NCI-H460 (cell line): ENCODE measurements at places on chromosomes 16 and 17. TPM values are rescaled to one million over a fixed set of nuclear protein-coding genes. Genes with fewer than 3 reads are reported as not detected.
A peak's percentile ranks its signal among the peaks of the same experiment; 100 is the strongest.

GRCh38 chr16:54447576-54448440 is 161.2 kb upstream of the IRX3 start:
- DNase-seq = peak; percentile 37

DNA sequence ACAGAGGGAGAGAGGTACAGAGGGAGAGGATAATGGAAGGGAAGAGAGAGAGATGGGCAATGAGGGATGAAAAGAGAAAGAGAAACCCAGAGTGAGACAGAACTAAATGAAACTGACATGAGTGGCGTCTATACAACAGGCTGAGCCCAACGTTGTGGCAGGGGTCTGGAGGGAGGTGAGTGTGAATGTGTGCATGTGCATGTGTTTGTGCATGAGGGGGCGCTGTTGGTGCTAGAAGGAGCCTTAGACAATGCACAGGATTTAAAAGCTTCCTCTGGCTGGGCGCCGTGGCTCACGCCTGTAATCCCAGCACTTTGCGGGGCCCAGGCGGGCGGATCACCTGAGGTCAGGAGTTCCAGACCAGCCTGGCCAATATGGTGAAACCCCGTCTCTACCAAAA is 454.8 kb upstream of the CDH11 start:
- DNase-seq = no peak

DNA sequence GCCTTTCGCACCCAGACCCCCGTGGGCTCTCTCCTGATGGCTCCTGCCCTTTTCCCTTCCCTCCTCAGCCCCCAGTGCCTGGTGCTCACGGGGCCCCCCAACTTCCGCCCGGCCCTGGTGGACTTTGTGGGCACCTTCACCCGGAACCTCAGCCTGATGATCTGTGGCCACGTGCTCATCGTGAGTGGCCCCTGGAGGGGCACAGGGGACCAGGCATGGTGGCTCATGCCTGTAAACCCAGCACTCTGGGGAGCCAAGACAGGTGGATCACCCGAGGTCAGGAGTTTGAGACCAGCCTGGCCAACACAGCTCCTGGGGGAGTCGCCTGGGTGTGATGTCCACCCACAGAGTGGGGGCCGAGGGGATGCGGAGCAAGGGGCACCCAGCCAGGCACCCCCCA is 21.3 kb downstream of the SLC12A3 start:
- DNase-seq = no peak

DNA sequence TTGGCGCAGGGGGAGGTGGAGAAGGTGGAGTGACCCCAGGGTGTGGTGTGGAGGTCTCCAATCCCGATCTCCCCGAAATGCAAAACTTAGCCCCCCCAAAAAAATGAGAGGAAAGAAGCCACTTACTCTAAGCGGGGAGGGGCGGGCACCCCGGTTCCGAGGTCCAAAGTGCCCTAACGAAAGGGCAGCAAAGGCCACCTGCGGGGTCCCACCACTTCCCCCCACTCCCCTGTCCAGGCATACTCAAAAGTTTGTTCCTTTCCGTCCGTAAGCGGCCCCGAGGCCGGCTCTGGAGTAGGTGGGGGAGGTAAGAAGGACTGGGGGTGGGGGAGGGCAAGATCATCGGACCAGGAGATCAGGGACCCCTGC is 1.1 kb downstream of the TOX3 start:
- DNase-seq = no peak

DNA sequence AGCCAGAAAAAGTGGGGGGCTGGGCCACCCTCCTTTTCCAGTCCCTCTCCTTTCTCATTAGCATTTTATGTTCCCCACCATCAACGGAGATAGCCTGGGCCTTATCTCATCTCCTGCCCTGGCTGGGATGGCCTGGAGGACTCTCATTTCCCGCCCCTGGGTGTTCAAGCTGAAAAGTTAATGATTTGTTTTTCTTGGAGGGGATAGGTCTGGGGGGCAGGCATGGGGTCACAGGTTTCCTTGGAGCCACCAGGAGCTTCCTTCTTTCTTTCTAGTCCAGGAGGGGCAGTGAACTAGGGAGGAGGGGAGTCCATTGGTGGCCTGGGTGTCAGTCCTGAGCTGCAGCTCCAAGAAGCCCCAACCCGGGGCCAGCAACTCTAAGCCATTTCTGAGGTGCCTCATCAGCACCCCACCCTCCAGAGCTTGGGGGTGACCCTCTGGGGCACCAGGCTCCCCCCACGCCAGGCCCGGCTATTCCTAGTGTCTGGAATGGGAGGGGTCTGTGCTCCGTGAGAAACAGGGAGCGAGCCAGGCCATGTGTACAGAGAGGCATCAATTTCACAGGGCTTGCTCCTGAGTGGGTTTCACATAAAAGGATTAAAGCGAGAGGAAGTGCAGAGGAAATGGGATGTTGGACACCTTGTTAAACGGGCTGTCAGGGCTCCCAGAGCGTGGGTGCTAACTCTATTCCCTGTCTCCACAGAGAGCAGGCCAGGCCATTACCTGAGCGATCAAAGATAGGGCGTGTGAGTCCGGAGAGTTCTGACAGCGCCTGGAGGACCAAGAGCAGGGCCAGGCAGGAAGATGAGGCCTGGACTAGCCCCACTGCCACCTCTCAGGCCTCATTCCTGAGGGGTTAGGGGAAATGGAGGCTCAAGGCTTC is 90.6 kb upstream of the LHX1 start:
- no peak for DNase-seq

- no peak for DNase-seq
These were observed 961 bp downstream of the AMFR start for GRCh38 chr16:56424404-56424764.

DNA sequence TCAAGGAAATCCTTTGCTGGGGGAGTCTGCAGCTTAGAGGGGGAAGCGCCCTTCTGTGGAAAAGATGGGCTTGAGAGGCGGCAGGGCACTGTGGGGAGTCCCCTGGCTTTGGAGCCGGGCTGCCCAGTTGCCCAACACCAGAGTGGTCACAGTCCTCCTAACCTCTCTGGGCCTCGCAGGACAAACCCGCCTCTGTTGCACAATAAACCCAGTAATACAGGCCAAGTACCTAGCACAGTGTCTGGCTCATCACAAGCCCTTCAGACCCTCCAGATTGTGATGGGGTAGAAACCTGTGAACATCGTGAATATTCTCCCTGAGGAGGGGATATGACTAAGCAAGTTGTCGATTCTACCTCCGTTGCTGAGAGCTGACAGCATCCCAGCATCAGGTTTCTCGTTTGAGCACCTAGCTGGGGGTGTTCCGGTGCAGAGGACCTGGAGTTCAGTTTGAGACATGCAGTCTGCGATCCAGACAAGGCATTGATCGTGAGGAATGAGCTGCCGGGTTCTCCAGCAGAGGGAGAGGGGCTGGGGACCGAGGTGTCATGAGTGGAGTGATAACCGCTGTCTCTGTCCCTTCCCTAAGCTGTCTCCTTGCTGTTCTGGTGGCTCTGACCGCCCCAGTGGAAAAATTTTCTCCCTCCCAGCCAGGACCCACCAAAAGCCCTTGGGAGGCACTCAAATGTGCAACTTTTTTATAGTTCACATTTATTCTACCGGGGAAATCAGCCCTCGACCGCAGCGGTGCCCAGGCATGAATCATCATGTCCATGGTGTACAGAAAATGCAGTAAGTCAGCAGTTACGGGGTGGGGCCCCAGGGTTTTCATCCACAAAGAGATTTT is 161.9 kb downstream of the WSCD1 start:
- DNase-seq = no peak

GRCh38 chr17:44144966-44145739 is 3.4 kb downstream of the HROB start:
- DNase-seq = no peak

- DNase-seq = no peak
These were observed 30.5 kb downstream of the IQCK start for GRCh38 chr16:19748389-19749168.

- peak; percentile 65 for DNase-seq
These were observed 45.1 kb downstream of the MYH11 start for GRCh38 chr16:15811481-15812400.

CETP gene
- 0.07 TPM in 1 of 2 replicates, not detected in the other for total RNA-seq

DNA sequence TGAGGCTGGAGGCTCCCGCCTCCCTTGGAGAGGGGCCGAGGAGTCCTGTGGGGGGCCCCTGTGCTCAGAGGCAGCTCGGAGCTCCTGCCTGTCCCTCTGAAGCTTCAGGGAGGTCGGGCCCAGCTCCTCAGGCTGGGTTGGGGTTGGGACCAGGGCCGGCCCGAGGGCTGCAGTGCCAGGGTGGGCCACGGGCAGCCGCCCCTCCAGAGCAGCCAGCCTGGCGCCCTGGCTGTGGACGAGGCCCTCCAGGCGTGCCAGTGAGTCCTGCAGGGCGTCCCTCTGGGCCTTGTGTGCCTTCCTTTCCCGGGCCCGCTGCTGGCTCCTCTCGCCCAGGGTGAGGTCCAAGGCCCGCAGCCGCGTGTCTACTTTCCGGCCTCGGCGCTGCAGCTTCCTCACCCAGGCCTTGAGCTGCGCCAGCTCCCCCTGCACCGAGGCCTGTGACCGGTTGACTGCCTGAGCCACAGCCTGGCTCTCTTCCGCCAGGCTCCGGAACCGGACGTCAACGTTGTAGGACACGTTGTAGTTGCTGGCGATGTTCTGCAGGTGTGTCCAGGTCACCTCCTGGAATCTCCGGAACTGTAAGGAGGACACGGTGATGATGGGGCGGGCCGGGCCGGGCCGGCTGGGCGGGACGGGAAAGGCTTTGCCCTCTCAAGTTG is 1.2 kb downstream of the PTX4 start:
- no peak for DNase-seq

GRCh38 chr17:77429969-77430752 is 289.4 kb downstream of the SEC14L1 start:
- DNase-seq = peak; percentile 62

DNA sequence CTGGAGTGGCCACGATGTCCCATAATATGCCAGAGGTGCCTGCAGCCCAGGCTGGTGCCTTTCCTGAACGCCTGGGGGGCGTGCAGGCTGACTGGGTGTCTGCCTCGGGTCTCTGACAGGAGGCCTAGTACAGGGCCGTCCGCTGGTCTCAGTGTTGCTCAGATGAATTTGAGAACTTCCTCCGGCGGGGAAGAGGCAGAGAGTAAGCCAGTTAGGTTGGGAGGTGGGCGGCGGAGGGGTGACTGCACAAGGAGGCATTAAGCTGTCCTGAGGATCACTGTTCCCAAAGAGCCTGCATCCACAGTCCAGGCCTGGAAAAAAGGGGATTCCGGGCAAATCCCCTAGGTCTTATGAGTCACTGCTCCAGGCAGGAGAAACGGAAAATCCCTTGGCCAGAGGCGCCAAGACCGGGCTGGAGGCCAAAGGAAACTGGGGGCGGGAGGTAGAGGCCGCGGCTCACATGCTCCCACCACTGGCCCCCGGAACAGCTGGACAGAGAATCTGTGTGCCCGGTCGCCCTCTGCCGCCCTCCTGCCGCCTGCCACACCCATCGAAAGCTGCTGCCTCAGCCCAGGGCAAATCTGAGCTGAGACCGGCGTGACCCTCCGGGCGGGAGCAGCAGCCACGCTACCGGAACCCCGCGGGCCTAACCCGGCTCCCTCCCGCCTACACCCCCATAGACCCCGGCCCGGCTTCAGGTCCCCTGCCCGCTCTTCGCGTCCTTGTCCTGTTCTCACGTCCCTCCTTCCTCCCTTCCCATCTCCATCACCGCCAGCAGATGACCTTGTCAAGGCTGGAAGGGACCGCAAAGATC is 1.2 kb downstream of the TRIM47 start:
- peak; percentile 85 for DNase-seq

EME1 gene
- total RNA-seq = 8.4 and 14.1 TPM in 2 replicates

- DNase-seq = no peak
These were observed 38.3 kb upstream of the MAP3K14 start for GRCh38 chr17:45355087-45355486.

- no peak for DNase-seq
These were observed 6.4 kb upstream of the VEZF1 start for GRCh38 chr17:57994436-57994835.

DNA sequence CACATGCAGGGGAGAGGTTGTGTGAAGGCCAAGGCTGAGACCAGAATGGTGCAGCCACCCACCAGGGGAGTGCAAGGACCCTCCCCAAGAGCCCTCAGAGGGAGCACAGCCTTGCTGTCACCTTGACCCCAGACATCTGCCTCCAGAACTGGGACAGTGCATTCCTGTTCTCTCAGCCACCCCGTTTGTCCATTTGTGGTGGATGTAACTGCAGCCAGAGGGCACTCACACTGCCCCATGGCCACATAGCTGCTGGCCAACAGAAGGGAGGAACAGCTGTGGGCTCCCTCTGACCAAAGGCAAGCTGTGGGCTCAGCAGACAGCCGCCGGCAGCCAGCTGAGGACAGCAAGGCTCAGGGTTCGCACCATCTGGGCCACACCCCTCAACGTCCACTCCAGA is 49.8 kb upstream of the KLHDC4 start:
- DNase-seq = no peak

DNA sequence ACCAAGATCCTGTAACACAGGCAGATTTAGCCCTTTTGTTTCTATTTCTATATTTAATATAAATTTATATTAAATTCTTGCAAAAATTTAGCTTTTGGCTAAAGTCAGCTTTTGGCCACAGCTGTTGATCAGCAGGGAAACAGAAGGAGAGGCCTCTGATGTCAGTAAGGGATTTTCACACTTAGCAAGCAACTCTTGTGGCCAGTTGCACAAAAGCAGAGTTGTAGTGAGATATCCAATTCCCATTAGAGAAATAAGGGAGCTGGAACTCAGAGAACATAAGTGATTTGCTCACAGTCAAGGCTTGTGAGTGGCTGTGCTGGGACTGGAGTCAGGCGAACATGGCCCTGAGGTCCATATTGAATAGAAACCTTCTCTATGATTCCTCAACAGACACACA is 16.7 kb upstream of the HEATR6 start:
- DNase-seq = no peak
